Activated CD8-positive, alpha-beta memory T cell treated with anti-CD3 and anti-CD28 coated beads for 1 hour (primary cell): ENCODE measurements at places on chromosomes 6 and 20.

DNA sequence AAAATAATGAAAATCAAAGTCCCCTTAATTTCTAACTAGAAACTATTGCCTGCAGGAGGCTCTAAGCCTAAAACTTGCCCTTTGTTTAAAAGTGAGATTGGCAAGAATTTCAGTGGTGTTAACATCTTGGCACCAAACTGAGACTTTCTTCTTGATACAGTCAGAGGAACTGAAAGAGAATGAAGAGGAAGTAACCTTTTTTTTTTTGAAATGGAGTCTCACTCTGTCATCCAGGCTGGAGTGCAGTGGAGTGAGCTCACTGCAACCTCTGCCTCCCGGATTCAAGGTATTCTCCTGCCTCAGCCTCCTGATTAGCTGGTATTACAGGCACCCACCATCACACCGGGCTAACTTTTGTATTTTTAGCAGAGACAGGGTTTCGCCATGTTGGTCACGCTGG, 3.6 kb downstream of the DOP1A start:
- no peak for DNase-seq

DNA sequence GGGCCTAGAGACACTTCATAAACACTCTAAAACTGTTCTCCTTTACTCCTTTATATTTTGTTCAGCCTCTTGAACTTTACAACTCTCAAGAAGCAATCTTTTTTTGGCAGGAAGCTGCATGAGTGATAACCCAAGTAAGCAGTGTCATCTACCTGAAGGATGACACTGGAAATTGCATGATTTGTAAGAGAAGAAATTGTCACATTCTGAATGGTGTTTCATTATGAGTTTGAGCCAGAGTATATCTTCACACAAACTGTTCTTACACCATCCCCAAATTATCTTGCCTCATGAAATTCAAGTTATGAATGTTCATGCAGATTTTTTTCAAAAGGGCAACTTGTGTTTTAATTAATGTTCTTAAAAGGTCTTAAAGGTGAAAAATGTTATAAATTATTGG, 799.3 kb downstream of the TBC1D32 start:
- no peak for DNase-seq

GRCh38 chr20:24629668-24630067, 160.2 kb downstream of the SYNDIG1 start:
- DNase-seq = no peak

- DNase-seq = no peak
Observed at GRCh38 chr20:46253391-46253790, 54.9 kb downstream of the CDH22 start.

DNA sequence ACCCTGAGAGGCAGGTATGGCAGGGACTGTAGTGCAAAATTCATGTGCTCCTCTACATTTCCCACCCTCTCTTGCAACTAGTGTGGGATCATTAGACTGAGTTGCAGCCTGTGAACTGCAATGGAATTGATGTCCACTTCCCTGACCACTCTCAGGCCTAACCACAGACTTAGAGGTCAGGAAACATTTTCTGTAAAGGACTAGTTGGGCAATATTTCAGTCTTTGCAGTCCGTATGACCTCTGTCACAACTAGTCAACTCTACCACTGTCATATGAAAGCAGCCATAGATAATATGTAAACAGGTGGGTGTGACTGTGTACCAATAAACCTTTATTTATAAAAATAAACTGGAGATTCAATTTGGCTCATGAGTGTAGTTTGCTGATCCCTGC, 134.4 kb upstream of the TOP1 start:
- DNase-seq = no peak

DNA sequence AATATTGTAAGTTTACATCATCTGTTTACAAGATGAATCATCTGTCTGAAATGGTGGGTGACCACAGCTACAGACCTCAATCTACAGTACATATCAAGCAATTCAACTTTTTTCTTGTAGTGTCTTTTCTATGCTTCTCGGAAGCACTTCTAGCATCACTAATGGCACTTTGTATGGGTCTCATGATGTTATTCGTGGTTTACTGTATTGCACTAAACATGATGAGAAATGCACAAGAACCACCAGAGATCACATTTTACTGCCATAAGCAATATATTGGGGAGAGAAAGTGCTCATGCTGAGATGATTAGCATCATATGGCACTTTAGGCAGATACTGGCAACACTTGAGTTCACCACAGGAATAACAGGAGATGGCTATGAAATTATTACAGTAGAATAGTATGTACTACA, 15.4 kb upstream of the BTBD3 start:
- no peak for DNase-seq

DNA sequence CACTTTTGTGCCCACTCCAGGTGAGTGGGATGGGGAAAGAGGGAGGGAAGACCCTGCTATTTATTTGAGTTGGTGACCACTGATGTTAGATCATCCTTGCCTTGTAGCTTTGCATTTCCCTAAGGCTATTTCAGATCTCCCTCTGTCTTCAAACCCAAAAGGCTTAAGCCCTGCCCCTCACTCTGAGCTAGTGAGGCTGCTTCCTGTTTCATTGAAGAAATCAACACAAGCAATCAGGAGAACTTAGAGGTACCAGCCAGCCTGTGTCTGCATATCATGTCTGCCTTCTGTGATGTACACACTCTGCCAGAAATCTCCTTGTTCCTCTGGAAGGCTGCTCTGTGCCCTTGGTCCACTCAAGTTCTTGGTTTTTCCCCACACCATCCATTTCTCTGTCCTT, 135.3 kb downstream of the ARID1B start:
- no peak for DNase-seq

GRCh38 chr6:169668203-169668847, 33.5 kb downstream of the WDR27 start:
- DNase-seq = no peak

DNA sequence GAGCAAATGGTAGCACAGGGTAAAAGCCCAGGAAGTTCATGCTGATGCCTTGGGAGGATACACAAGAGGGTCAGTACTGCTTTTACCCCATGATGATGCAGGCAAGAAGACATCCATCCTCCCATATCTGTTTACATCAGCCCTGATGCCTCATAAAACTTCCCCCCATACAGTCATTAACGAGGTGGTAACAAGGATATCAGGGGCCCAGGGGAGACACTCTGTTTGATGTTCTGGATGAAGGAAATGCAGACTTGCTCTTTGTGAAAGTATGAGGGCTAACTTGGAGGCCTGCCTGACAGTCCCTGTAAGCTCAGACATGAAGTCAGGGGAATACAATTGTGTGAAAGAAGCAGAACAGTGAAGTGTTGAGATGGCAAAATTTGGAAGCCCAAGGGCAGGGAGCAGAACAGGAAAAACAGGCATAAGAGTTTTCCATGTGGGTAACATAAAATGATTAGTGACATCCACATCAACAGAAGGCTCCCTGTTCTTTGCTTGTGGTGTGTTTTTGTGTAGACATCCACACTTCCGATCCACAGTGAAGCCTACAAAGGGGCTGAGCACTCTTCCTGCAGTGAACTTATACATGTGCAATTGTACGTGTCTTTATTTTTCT, 813.4 kb downstream of the MAFB start:
- no peak for DNase-seq

- no peak for DNase-seq
Observed at GRCh38 chr6:3421791-3422434, 34.9 kb downstream of the SLC22A23 start.

DNA sequence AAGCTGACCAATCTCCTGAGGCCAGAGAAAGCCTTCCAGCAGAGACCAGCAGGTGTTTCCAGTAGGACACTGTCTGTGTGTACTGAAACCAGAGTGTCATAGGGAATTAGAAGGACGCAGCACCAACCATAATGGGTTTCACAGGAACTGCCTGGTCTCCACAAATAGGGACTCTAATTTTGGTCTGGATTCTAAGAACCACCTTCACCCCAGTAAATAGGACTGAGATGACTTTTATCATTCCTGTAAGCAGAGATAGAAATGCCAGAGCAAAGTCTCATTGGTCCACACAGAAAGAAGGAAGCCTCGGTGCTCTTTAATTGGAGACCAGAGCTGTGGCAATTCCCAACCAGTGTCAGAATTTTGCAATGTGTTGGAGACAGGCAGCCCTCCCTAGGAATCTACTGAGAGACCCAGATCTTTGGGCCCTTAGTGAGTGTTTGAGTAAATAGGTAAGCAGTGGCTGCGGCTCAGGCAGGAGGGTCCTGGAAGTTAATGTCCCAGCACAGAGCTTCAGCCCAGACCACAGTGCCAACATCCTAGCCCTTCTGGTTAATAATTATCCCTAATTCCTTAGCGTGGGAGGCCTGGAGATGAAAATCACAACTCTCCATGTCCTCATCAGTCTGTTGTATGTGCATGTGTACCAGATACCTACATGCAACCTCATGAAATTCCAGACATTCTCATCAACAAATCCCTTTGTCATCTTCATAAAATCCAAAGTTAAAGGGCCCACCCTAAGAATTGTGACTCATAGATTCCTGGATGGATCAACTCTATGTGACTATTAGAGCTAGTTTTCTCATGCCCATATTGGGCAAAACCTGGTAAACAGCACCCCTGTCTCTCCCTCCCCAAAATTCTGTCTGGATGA, 81.2 kb downstream of the UNC5CL start:
- DNase-seq = no peak

DNA sequence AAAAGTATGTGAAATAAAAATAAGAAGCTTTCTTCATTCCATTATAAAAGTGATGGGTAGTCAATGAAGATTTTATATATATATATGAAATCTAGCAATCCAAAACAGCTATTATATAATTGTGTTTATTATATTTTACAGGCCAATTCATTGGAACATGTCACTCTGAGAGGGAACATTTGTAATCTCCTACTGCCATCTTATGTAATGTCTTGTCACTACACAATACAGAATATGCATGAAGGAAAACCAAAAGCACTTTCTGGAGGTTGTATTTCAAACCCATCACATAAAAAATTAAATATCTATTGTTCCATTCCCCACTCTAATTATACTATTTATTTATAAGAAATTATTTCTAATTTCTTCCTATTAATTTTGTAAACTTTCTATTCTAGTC, 31.5 kb upstream of the IRAK1BP1 start:
- no peak for DNase-seq

GRCh38 chr6:86357877-86358276, 579.5 kb upstream of the HTR1E start:
- DNase-seq = no peak

GRCh38 chr6:25555188-25555587, 96.8 kb upstream of the SCGN start:
- DNase-seq = no peak

DNA sequence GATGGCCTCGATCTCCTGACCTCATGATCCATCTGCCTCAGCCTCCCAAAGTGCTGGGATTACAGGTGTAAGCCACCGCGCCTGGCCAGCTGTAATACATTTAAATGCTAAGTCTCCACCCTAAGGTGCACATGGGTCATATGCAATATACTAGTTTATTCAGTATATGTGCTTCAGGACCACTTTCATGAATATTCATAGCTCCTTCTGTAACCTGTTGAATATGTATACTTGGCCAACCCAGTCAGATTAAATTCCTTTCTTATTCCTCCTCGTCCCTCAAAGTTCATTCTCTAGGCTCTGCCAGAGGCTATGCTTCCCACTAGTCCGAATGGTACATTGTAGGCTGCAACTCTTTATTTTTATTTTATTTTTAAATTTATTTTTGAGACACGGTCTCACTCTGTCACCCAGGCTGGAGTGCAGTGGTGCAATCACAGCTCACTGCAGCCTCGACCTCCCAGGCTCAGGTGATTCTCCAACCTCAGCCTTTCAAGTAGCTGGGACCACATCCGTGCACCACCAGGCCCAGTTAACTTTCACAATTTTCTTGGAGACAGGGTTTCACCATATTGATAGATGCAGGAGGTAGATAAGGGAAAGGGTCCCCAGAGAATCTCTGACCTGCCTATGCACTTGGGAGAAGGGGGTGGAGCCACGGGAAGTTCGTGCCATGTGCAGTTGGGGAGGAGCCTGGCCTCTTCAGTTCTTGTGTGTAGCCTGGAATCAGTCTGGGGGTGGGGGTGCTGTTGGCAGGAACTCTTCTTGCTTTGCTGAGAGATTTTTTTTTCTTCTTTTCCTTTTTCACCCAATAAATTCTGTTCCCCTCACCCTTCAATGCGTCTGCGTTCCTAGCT, 41.3 kb upstream of the DDR1 start:
- DNase-seq = no peak

DNA sequence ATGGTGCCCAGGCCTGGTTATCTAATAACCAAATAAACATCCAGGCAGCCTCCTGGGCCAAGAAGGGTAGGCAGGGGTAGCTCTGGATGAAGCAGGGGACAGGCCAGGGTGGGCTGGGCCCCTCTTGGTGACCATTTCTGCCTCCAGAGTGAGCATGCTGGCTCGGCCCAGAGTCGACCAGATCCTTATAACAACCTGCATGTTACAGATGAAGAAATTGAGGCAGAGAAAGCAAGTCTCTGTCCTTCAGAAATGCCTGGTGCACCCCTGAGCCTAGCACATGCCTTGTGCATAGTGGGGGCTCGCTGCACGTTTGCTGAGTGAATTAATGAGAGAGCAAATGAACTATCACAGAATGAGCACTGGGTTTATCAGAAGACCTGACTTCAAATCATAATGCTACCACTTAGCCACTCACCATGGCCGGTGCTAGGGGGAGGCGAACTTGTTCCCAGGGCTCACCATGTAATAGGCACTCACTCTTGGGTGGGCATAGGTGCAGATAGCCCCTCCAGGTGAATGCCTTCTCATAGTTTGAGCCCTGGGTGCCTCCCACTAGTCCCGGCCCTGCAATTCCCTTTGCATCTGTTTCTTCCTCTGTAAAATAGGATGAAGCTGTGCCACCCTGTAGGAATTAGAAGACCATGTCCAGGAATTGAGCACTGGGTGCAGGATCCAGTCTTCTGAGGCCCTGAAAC, 3.8 kb upstream of the APCDD1L start:
- no peak for DNase-seq

DNA sequence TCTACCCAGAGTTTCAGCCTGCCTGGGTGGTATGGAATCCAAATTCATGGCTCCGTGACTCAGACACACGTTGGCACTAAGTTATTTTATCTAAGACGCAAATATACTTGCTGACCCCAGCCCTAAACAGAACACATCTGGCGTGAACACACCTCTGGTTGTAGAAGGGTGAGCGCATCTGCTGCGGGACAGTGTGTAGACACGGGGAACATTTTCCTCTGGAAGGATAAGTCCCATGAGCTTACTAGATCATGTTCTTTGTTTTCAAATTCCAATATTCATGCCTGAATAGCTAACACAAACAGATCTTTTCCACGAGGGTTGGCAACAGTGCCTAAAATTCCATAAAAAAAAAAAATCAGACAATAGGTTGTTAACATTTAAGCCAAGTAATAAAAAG, 87.8 kb downstream of the TMEM170B start:
- DNase-seq = no peak

- no peak for DNase-seq
Observed at GRCh38 chr6:73340048-73340447, 14.0 kb downstream of the DPPA5 start.

GRCh38 chr6:2881423-2881822, 21.7 kb downstream of the SERPINB9 start:
- DNase-seq = no peak

DNA sequence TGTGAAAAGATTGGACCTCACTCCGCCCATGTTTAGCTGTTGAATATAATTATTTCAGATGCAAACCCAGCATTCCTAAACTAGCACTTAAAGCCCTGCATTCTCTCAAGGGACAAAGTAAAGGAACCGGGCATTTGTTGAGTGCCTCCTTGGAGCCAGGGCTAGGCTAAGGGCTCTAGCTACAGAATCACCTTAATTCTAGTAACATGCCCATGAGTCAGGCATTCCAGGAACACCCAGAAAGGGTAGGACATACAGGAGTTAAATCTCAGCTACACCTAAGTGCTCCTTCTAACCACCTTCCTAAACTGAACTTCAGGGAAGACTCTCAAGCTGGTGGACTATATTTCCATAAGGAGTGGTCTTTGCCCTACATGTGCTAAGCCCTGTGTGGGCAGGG, 89.4 kb downstream of the SLC24A3 start:
- DNase-seq = no peak
